ENCODE measurements at places on chromosomes 2 and 18.

DNA sequence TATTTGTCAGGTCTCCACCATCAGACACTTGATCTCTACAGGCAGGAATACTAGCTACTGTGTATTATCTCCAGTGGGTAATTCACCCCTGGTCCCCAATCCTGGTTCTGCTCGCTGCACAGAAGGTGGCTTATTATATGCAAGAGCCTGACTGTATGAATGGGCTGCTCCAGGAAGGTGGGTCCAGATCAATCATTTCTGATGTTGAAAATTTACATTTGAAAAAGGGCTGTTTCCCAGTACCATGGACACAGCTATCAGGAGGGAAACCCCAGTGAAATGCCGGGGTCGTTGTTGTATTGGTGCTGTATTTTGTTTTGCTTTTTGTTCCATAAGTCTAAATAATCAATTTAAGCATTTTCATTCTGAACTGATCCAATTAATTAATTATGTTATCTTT is 367.6 kb downstream of the RND3 start:
- no peak for DNase-seq

DNA sequence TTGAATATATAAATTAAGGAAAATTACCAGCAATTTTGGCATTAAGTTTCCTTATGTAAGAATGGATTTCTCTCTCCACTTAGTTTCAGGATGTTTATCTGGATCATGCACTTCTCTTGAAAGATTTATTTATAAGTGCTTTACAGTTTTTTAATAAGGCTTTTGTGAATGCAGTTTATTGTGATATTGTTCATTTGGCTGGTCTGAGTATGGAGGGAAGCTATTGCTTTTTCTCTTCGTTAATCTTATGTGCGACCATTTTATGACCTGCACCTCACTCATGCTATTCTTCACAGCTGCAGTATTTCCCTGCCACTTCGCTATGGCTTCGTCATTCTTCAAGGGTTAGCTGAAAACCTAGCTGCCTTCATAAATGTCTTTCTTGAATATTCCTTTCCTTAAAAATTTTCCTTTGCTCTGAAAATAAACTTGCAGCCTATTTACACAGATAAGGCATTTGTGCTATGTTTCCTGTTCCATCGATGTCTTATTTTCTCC is 233.4 kb downstream of the SOCS6 start:
- DNase-seq, result no peak

DNA sequence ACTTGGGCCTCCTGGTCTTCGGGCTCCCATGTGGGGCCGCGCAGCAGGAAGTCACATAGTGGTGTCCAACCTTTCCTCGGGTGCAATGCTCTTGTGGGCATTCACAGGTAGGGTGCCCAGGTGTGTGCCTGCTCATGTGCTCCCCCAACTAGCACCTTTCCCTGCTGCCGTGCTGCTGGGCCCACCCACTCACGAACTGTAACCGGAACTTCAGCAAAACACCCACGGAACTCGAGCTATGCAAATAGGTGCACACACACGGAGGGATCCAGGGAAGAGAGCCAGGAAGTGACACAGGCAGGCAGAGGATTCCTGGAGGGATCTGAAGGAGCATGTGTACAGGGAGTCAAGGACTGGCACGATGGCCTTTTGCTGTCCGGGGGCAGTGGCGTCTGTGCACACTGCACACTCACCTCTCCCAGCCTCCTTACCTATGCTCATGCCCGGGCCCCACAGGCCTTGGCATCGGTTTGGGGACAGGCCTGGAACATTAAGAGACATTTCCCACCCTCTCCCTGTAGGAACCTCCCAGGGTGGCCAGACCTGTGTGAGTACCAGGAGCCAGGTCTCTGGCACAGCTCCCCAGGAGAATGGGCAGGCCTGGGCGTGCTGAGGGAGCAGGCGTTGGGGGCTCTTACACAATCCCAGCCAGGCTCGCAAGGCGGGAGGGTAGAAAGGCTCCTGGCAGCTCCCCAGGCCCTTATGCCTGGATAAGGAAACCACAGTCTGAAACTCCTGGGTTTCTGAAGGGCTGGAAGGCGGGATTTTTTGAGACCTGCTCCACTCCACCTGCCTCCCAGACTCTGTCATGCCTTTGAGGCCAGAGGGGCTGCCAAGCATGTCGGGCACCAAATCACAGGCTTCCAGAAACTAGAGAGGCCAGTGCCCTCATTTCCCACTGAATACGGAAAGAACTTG is 6.6 kb upstream of the PTMA start:
- DNase-seq, result peak; percentile 81

DNA sequence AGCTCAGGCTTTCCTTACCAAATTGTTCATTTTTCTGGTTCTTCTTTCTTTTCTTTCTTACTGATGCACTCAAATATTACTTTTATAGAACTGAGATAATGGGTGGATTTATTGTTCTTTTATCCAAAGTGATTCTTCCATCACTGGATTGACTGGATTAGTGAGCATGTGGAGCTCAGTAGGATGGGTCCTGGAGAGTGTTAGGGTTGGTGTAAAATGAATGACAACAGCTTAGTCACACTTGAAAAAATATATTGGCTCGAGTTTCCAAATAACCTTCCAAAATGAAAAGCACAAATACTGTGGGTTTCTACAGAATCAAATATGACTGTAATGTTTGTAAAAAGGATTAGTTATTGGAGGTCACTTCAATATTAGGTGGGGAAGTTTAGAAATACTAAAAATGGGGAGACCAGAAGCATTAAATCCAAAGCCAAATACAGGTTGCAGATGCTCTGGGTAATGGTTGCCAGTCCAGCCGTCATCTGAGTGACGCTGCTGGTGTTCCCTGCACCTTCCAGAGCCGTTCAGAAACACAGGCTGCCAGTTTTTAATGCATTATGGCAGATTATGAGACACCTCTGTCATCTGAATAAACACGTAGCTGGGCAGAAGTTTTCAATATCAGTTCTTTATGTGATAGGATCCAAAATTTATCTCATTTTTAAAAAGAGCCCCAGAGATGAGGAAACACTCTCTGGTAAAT is 294.8 kb upstream of the NRP2 start:
- no peak for DNase-seq

GRCh38 chr2:71630454-71631328 is 177.3 kb downstream of the DYSF start:
- no peak for DNase-seq

Data from right cardiac atrium (tissue), 5 donors.